ENCODE measurements at places on chromosomes 1 and 21. TPM values are rescaled to one million over a fixed set of nuclear protein-coding genes. Genes with fewer than 3 reads are reported as not detected.
A peak's percentile ranks its signal among the peaks of the same experiment; 100 is the strongest.

C1orf94 gene
- total RNA-seq = not detected

SH3D21 gene
- 16.4 TPM for total RNA-seq

TMEM52 gene
- total RNA-seq = not detected

WDR47 gene
- 20.3 TPM for total RNA-seq

C1orf141 gene
- total RNA-seq = not detected

TRIM17 gene
- not detected for total RNA-seq

MMP23B gene
- 1.3 TPM for total RNA-seq

DNA sequence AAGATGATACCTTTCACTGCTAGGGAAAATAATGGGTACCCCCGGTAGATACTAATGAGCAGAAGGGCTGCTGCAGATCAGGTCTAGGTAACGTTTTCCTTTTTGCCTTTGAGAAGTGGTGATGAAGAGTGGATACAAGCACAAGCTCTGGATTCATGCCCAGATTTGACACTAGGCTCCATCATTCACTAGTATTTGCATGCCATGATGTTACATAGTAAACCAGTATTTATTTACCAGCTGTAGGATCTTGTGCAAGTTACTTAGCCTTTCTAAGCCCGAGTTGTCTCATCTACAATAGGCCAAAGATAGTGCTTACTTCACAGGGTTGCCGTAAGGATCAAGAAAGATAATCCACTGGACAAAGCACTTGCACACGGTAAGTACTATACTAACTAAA lies 14.2 kb downstream of the PTPN14 start:
- no peaks in the 10 kb centered on the region for H3K36me3 ChIP-seq
- H3K27ac ChIP-seq = no peak overlapping the region
- peaks cover 7% of the 10 kb centered on the region for H3K4me1 ChIP-seq
- no peak for DNase-seq

DNA sequence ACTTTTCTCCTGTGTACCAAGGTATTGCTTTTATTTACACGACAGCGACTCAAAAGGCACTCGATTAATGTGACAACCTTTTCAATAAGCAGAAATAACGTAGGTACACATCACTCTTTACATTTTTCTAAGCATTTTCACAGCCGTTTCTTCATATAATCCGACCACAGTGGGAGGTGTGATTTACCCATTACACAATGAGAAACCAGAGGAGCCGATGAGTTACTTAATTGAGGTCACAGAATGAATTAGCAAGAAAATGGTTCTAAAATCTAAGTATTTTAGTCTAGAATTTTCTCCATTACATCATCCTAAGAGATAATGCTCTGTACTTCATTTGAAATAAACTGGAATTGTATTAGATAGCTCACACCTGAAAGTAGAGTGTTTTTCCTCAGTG lies 71.5 kb downstream of the UMODL1 start:
- H3K4me3 ChIP-seq = no peak overlapping the region
- H3K36me3 ChIP-seq = no peaks in the 10 kb centered on the region
- H3K27me3 ChIP-seq = no peaks in the 10 kb centered on the region
- no peak overlapping the region for H3K27ac ChIP-seq
- no peak for DNase-seq
- H3K4me1 ChIP-seq = peaks cover 4% of the 10 kb centered on the region

DNA sequence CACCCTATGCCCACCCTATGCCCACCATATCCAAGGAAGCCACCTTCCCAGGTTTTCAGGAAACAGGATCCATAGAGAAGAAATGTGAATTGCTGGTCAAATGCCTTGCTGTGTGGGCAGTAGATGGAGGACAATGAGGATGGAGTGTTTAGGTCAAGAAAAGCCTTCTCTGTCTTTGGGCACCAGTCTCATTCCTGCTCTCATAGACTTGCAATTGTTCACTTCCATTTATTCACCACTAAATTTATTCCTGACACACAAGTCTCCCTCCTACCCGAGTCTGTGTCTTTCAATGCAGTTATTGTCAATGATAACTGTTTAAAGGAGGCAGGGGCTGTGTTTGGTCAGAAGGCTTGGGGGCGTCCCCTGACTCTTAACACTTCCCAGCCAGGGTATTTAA lies 48.0 kb upstream of the ITPKB start:
- H3K36me3 ChIP-seq = no peaks in the 10 kb centered on the region
- peaks cover 5% of the 10 kb centered on the region for H3K4me1 ChIP-seq
- no peaks in the 10 kb centered on the region for H3K27me3 ChIP-seq
- no peak overlapping the region for H3K27ac ChIP-seq
- no peak for DNase-seq
- H3K4me3 ChIP-seq = no peak overlapping the region

- DNase-seq = no peak
- H3K4me3 ChIP-seq = no peak overlapping the region
- no peaks in the 10 kb centered on the region for H3K27me3 ChIP-seq
Observed at GRCh38 chr1:241717975-241718374, 65.9 kb downstream of the WDR64 start.

DNA sequence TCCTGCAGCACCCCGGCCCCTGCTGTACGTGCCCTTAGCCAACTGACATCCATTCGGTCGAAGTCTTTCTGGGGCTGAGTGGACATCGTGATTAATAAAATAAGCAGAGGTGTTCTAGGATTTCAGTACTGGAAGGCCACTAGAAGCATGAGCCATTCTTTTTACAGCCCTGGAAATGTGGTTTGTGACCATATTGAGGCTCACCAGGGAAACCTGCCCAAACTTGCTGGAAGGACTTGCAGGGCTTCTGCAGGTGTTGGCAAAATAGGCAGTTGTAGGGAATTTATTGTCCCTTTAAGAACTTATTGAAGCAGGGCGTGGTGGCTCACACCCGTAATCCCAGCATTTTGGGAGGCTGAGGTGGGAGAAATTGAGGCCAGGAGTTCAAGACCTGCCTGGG lies 80.8 kb downstream of the DOP1B start:
- peak; percentile 26 for DNase-seq
- H3K4me1 ChIP-seq = peaks cover 15% of the 10 kb centered on the region
- no peaks in the 10 kb centered on the region for H3K27me3 ChIP-seq
- no peak overlapping the region for H3K27ac ChIP-seq
- no peaks in the 10 kb centered on the region for H3K36me3 ChIP-seq
- no peak overlapping the region for H3K4me3 ChIP-seq

- peaks cover 51% of the 10 kb centered on the region for H3K4me1 ChIP-seq
- peak overlapping the region; percentile 22 for H3K27ac ChIP-seq
- H3K4me3 ChIP-seq = peak overlapping the region; percentile 86
- peak; percentile 75 for DNase-seq
Observed at GRCh38 chr1:174021591-174022079, 522 bp downstream of the RC3H1 start.

- DNase-seq = no peak
- no peaks in the 10 kb centered on the region for H3K36me3 ChIP-seq
- no peak overlapping the region for H3K27ac ChIP-seq
- H3K4me3 ChIP-seq = no peak overlapping the region
- H3K27me3 ChIP-seq = no peaks in the 10 kb centered on the region
Observed at GRCh38 chr1:85321237-85321964, 45.0 kb upstream of the BCL10 start.

GRCh38 chr1:8988618-8988967 lies 37.6 kb downstream of the SLC2A7 start:
- no peak overlapping the region for H3K4me3 ChIP-seq
- no peak overlapping the region for H3K27ac ChIP-seq
- no peaks in the 10 kb centered on the region for H3K27me3 ChIP-seq
- no peak for DNase-seq
- H3K4me1 ChIP-seq = no peaks in the 10 kb centered on the region

- no peak for DNase-seq
- no peak overlapping the region for H3K27ac ChIP-seq
- no peaks in the 10 kb centered on the region for H3K27me3 ChIP-seq
- H3K4me3 ChIP-seq = no peak overlapping the region
- H3K4me1 ChIP-seq = no peaks in the 10 kb centered on the region
Observed at GRCh38 chr1:160874935-160875334, 10.0 kb downstream of the ITLN1 start.

DNA sequence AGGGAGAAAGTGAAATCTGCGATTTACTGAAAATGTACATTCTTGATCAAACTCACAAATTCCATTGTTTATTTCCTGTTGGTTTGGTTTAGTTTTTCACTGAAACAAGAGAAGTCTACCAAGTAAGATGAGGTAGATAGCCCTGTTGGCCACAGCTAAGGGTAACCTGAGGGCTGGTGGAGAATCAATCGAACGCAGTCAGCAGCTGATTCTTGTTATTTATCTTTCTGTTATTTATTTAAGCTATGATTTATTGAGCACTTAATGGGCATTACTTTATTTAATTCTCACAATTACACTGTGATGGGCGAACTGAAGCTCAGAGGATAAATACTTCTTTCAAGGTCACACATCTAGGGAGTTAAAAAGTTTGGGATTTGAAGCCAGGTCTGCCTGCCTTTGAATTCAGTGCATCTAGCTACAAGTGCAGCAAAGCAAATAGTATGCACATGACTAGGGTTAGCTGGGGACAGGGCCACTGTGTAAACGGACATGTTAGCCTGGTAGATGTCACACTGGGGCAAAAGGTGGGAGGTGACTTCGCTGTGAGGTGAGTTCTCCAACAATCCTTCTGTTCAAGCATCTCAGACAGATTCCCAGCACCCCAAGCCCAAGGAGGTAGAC lies 106.5 kb upstream of the GADD45A start:
- no peaks in the 10 kb centered on the region for H3K36me3 ChIP-seq
- no peaks in the 10 kb centered on the region for H3K4me1 ChIP-seq
- H3K4me3 ChIP-seq = no peak overlapping the region
- no peaks in the 10 kb centered on the region for H3K27me3 ChIP-seq

DNA sequence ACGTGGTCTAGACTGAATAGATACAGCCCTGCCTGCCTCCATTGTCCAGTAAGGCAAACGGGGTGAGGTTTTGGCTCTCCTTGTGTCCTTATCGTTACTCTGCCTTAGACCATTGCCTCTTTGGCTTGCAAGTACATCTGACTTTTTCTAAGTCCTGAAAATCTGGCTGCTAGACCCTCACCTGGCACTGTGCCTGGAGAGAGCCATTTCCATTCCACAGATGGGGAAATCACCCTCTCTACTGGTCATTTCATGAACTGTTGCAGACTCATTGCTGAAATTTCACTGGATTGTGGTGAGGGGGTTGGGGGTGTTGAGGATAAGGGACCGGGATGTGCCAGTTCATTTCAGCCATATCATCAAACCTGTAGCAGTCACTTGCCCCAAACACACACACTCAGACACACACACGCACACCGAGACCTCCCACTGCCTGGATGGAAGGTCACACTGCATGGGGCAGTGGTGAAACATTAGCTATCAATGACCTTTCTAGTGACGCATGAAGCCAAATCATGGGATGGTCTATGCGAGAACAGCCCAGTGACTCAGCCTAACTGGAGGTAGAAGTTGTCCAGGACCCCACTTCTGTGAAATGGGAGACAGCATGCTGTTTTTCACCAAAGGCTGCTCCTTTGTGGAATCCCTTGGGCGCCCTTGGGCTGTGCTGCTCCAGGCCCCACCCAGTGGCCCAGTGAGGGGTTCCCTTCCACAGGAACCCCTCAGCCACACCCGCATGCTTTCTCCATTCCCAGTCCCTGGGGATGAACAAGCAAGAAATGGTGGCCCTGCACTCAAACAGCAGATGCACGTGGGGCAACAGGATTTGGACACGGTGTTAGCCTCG lies 34.9 kb upstream of the VASH2 start:
- H3K27ac ChIP-seq = no peak overlapping the region
- no peaks in the 10 kb centered on the region for H3K36me3 ChIP-seq
- H3K4me1 ChIP-seq = peaks cover 7% of the 10 kb centered on the region
- no peak overlapping the region for H3K4me3 ChIP-seq
- no peaks in the 10 kb centered on the region for H3K27me3 ChIP-seq

- no peaks in the 10 kb centered on the region for H3K36me3 ChIP-seq
- no peaks in the 10 kb centered on the region for H3K4me1 ChIP-seq
- H3K4me3 ChIP-seq = no peak overlapping the region
- no peak overlapping the region for H3K27ac ChIP-seq
- no peaks in the 10 kb centered on the region for H3K27me3 ChIP-seq
Observed at GRCh38 chr1:63882048-63882704, 108.4 kb downstream of the ROR1 start.
